A172 (cell line): ENCODE measurements at places on chromosomes 2 and 18. TPM values are rescaled to one million over a fixed set of nuclear protein-coding genes. Genes with fewer than 3 reads are reported as not detected.

MATN3 gene
- total RNA-seq: 13.4 and 16.1 TPM in 2 replicates

SERPINB4 gene
- total RNA-seq: not detected in 2 replicates

- DNase-seq: peak; percentile 21
Measured at GRCh38 chr2:191638079-191638801, 39.7 kb upstream of the NABP1 start.

DNA sequence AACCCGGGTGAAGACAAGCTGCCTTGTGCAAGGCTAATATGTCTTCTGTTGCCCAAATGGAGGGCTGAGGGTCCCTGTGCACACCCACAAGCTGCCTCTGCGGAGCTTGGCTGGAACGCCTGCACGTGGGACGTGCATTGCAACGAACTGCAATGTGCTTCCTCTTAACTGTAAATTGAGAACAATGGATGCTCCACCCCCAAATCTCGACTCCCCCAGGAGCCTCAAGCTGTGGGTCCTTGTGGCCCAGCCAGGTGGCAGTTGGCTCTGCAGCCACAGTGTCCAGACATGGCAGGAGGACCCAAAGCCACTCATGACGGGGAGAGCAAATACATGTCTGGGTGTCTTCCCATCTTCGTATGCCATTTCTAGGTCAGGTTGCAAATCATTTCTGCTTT, 90.1 kb downstream of the TWIST2 start:
- DNase-seq: no peak
